ENCODE measurements at places on chromosomes 3 and 15. TPM values are rescaled to one million over a fixed set of nuclear protein-coding genes. Genes with fewer than 3 reads are reported as not detected.

- no peak for DNase-seq
- no peaks in the 10 kb centered on the region for H3K27me3 ChIP-seq
- H3K27ac ChIP-seq = no peak overlapping the region
- no peaks in the 10 kb centered on the region for H3K4me1 ChIP-seq
- peaks cover 48% of the 10 kb centered on the region for H3K36me3 ChIP-seq
Observed at GRCh38 chr15:78492872-78493271, 14.5 kb upstream of the HYKK start.

DNA sequence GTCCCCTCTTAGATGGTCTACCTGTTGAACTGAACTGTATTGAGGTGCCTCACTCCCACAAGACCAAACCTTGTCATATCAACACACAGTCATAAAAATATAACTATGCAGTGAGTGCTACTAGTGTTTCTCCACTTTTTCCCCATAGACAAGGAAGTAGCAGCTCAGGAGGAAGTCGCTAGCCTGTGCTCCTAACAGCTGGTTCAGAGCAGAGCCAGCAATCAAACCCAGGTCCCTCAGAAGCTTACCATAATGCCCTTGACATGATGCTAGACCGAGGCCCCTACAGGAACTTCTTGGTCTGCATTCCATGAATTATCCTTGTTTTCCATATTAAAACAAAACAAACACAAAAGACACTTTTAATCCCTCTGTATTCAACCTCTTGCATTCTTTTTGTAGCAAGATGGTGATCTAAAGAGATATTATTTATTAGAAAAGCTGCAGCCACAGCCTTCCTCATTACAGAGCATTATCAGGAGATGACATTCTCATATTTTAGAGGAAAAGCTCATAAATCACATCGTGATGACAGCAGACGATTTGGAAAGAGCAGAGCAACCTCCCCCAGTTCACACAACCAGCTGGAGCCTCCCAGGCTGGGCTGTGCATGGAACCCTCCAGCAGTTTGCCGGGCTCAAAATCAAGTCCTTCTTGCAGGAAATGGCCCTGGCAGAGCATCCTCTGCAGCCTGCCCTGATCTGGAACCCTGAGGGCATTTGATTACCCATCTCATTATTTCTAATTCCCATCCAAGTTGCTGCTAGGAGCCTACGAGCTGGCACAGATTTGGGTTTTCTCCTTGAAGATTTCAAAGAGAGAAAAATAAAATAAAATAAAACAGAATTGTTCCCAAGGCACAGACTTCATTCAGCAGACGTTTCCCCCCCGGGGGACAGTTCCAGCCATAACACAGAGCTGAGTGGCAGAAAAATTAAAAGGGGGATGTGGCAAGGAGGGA lies 118.8 kb downstream of the SRGAP3 start:
- H3K4me1 ChIP-seq = no peaks in the 10 kb centered on the region
- H3K27me3 ChIP-seq = 0 out of 2 replicates have a peak, but pooled peaks cover 3% of the 10 kb centered on the region
- H3K4me3 ChIP-seq = no peak overlapping the region
- H3K36me3 ChIP-seq = no peaks in the 10 kb centered on the region
- H3K27ac ChIP-seq = no peak overlapping the region

Gene UBL7
- total RNA-seq = 99.2 TPM

GRCh38 chr3:171768281-171768900 lies 41.9 kb downstream of the PLD1 start:
- H3K27ac ChIP-seq = no peak overlapping the region
- no peaks in the 10 kb centered on the region for H3K36me3 ChIP-seq
- no peaks in the 10 kb centered on the region for H3K27me3 ChIP-seq
- H3K4me3 ChIP-seq = no peak overlapping the region
- DNase-seq = no peak
- H3K4me1 ChIP-seq = no peaks in the 10 kb centered on the region

- DNase-seq = no peak
- H3K36me3 ChIP-seq = no peaks in the 10 kb centered on the region
- H3K4me3 ChIP-seq = no peak overlapping the region
- no peaks in the 10 kb centered on the region for H3K4me1 ChIP-seq
- no peak overlapping the region for H3K27ac ChIP-seq
Observed at GRCh38 chr3:53989946-53990345, 98.3 kb upstream of the SELENOK start.

Gene PLCB2
- total RNA-seq = 8.5 TPM

Gene FOXB1
- total RNA-seq = 4.7 TPM

GRCh38 chr3:153601374-153601853 lies 439.4 kb downstream of the RAP2B start:
- no peaks in the 10 kb centered on the region for H3K36me3 ChIP-seq
- no peak overlapping the region for H3K4me3 ChIP-seq
- DNase-seq = no peak
- H3K27ac ChIP-seq = no peak overlapping the region

DNA sequence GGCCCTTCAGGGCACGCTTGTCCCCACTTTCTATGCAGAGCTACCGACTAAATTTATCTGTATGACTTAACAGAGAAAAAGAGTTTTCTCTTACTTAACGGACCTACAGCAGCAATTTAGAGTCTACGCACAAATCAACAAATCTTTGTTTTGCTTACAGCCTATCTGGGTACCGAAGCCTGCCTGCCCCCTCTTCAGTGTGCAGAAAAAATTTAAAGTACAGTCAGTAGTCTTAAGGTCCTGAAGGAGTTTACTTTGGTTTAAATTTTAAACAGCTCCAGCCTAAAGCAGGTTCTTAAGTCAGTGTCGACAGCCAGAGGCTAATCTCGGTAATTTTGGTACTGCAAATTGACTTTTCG lies 570 bp downstream of the SACM1L start:
- H3K36me3 ChIP-seq = no peaks in the 10 kb centered on the region
- no peak for DNase-seq
- H3K27ac ChIP-seq = peak overlapping the region; percentile 93
- peak overlapping the region; percentile 97 for H3K4me3 ChIP-seq
- peaks cover 54% of the 10 kb centered on the region for H3K4me1 ChIP-seq

DNA sequence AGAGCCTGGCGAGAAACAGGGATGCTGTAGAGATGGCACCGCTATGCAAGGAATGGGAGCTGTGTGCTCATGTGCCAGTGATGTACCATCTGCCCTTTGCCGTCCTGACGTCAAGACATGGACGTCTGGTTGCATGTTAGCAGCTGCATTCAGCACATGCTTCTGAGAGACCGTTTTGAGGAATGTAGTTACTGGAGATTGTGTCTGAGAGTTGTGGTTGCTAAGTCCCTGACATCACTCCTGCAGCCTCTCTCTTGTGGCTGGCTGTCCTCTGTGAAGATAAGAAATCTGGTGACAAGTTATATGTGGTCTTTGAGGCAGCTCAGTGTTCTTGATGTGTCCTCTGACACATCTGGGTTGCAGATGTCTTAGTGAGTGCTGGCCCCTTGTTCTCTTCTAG lies 165.1 kb downstream of the APBA2 start:
- no peaks in the 10 kb centered on the region for H3K36me3 ChIP-seq
- H3K4me3 ChIP-seq = no peak overlapping the region
- H3K27me3 ChIP-seq = no peaks in the 10 kb centered on the region
- no peak overlapping the region for H3K27ac ChIP-seq

GRCh38 chr15:101466188-101466587 lies 23.3 kb downstream of the PCSK6 start:
- H3K4me3 ChIP-seq = no peak overlapping the region
- H3K27ac ChIP-seq = no peak overlapping the region
- H3K36me3 ChIP-seq = no peaks in the 10 kb centered on the region
- no peaks in the 10 kb centered on the region for H3K4me1 ChIP-seq
- no peaks in the 10 kb centered on the region for H3K27me3 ChIP-seq

GRCh38 chr3:120793601-120794000 lies 51.1 kb downstream of the GTF2E1 start:
- H3K4me1 ChIP-seq = peaks cover 23% of the 10 kb centered on the region
- no peak for DNase-seq
- no peak overlapping the region for H3K27ac ChIP-seq
- H3K27me3 ChIP-seq = no peaks in the 10 kb centered on the region

DNA sequence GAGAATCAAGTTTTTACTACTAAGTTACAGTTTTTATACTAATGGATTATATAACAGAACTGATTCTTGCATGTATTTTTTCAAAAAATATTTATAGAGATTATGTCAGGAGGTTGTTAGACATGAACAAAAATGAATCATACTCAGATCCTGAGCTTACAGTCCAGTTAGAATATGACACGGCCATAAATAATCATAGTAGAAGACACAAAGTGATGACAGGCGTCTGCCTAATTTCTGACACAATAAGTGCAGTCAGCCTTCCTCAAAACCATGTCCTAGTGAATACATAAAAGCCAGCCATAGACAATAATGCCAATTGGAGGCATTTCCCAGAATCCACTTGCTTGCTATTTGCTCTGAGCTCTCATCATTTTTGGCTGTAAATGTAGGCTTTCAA lies 81.7 kb upstream of the POU1F1 start:
- no peaks in the 10 kb centered on the region for H3K36me3 ChIP-seq
- H3K27ac ChIP-seq = no peak overlapping the region
- H3K27me3 ChIP-seq = no peaks in the 10 kb centered on the region
- H3K4me1 ChIP-seq = no peaks in the 10 kb centered on the region

Gene SKOR1
- 0.17 TPM for total RNA-seq

DNA sequence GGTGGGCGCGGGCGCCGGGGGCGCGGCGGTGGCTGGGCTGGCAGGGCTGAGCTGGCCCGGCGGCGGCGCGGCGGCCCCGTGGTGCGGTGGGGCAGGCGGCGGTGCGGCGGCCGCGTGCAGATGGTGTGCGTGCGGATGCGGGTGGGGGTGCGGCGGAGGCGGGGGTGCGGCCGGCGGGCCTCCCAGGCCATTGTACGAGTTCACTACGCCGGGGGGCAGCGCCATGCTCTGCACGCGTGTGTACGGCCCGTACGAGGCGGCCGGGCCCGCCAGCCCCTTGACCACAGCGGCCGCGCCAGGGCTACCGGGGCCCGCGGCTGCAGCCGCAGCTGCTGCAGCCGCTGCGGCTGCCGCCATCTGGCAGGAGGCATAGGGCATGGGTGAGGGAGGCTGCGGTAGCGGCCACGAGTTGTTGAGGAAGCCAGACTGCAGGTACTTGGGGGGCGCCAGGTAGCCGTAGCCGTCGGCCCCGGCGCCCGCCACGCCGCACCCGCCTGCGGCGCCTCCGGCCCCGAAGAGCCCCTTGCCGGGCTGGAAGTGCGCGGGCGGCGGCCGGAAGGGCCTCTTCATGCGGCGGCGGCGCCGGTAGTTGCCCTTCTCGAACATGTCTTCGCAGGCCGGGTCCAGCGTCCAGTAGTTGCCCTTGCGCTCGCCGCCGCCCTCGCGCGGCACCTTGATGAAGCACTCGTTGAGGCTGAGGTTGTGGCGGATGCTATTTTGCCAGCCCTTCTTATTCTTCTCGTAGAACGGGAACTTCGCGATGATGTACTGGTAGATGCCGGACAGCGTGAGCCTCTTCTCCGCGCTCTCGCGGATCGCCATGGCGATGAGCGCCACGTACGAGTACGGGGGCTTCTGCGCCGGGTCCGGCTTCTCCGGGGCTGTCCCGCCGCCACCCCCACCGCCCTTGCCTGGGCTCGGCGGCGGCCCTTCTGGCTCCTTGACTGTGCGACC lies 951 bp downstream of the FOXL2 start:
- H3K4me1 ChIP-seq = peaks cover 46% of the 10 kb centered on the region
- peak overlapping the region; percentile 72 for H3K4me3 ChIP-seq
- no peak overlapping the region for H3K27ac ChIP-seq
- H3K36me3 ChIP-seq = no peaks in the 10 kb centered on the region
- H3K27me3 ChIP-seq = peaks cover 95% of the 10 kb centered on the region
- peak; percentile 68 for DNase-seq

DNA sequence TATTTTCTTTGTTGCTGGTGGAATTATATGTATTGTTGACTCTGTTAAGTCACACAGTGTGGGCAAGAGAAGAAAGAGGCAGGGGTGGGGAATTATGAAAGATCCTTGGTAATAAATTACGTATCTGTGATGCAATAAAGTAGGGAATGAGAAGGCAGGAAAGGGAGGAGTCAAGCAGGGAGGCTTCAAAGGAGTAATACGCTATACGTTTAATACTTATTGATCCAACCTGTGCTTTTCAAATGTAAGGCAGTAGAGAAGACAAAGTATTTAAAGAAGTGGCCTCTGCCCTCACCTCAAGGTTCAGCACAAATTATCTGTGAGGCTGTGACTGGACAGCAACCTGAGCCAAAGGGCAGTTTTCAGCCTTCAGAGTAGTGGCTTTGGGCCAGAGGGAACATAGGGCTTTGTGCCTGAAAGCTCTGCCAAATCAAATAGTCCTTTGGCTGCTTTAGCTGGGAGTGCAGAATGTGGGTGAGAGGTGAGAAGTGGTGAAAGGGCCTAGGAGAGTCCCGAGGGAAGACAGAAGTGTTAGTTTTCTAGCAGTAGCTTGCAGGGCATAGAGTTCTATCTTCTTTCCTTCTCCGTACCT lies 1.2 kb upstream of the PLIN1 start:
- H3K4me3 ChIP-seq = no peak overlapping the region
- no peaks in the 10 kb centered on the region for H3K4me1 ChIP-seq
- H3K36me3 ChIP-seq = no peaks in the 10 kb centered on the region
- H3K27ac ChIP-seq = no peak overlapping the region

Gene MYO5C
- 28.8 TPM for total RNA-seq

Gene ARGFX
- not detected for total RNA-seq

GRCh38 chr3:186589856-186590579 lies 19.5 kb downstream of the DNAJB11 start:
- no peak for DNase-seq
- H3K36me3 ChIP-seq = no peaks in the 10 kb centered on the region
- H3K4me3 ChIP-seq = no peak overlapping the region
- no peaks in the 10 kb centered on the region for H3K4me1 ChIP-seq

Gene SAMD7
- total RNA-seq = not detected

DNA sequence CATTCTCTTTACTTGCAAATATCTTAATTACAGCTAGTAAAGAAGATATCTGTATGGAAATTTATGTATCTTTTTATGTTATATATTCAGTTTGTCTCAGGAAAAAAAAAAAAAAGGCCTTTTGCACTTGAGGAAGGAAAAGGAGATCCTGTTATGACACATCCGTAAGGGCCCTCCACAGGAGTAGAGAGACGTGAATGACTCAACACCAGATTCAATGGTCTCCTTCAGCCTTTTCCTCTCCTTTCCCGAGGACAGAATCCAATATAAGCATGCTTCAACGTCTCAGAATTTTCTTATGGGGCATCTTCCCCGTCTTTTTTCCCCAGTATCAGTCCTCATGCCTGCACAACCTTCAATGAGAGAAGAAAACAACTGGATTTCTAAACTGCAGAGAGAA lies 340.3 kb downstream of the NTRK3 start:
- H3K27ac ChIP-seq = no peak overlapping the region
- no peaks in the 10 kb centered on the region for H3K27me3 ChIP-seq
- DNase-seq = no peak
- no peaks in the 10 kb centered on the region for H3K4me1 ChIP-seq

GRCh38 chr3:16140116-16140893 lies 34.2 kb upstream of the GALNT15 start:
- DNase-seq = no peak
- H3K36me3 ChIP-seq = no peaks in the 10 kb centered on the region
- H3K27me3 ChIP-seq = no peaks in the 10 kb centered on the region
- H3K27ac ChIP-seq = no peak overlapping the region
- no peaks in the 10 kb centered on the region for H3K4me1 ChIP-seq

Gene ZPLD1
- total RNA-seq = not detected

GRCh38 chr3:28476194-28476593 lies 127.6 kb upstream of the AZI2 start:
- H3K27ac ChIP-seq = no peak overlapping the region
- no peak overlapping the region for H3K4me3 ChIP-seq
- H3K4me1 ChIP-seq = no peaks in the 10 kb centered on the region

Gene COPG1
- total RNA-seq = 106 TPM

Gene MORF4L1
- 491 TPM for total RNA-seq

Gene DPPA4
- total RNA-seq = 878 TPM

- no peaks in the 10 kb centered on the region for H3K27me3 ChIP-seq
- H3K4me1 ChIP-seq = peaks cover 22% of the 10 kb centered on the region
- H3K36me3 ChIP-seq = no peaks in the 10 kb centered on the region
- no peak overlapping the region for H3K27ac ChIP-seq
Observed at GRCh38 chr3:172057624-172058327, 18.4 kb downstream of the FNDC3B start.

Gene HIGD2B
- not detected for total RNA-seq

Gene UACA
- total RNA-seq = 16.9 TPM

Measured in GM23338 (cell line).